ENCODE measurements at places on chromosomes 12 and 14.
A peak's percentile ranks its signal among the peaks of the same experiment; 100 is the strongest.

GRCh38 chr12:120737557-120738251 is 12.1 kb downstream of the ACADS start:
- no peak for DNase-seq
- H3K4me1 ChIP-seq, result no peaks in the 10 kb centered on the region
- no peak overlapping the region for H3K4me3 ChIP-seq
- H3K27me3 ChIP-seq, result no peaks in the 10 kb centered on the region
- peaks cover 9% of the 10 kb centered on the region for H3K36me3 ChIP-seq

- DNase-seq, result no peak
- no peaks in the 10 kb centered on the region for H3K36me3 ChIP-seq
- peaks cover 4% of the 10 kb centered on the region for H3K4me1 ChIP-seq
- no peak overlapping the region for H3K27ac ChIP-seq
- H3K4me3 ChIP-seq, result no peak overlapping the region
Observed at GRCh38 chr14:52907949-52908348, 42.9 kb downstream of the FERMT2 start.

DNA sequence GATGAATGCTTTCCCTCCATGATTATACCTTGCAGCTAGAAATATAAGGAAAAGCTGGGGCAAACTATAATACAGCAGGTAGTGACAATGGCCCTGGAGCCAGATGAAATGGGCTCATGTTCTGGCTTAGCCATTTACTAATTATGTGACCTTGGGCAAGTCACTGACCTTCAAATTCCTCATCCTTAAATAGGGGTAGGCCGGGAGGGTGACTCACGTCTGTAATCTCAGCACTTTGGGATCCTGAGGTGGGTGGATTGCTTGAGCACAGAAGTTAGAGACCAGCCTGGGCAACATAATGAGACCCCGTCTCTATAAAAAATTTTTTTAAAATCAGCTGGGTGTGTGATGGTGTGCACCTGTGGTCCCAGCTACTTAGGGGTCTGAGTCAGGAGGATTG is 155.4 kb downstream of the C12orf75 start:
- H3K27me3 ChIP-seq, result no peaks in the 10 kb centered on the region
- no peaks in the 10 kb centered on the region for H3K36me3 ChIP-seq
- no peak overlapping the region for H3K27ac ChIP-seq
- H3K4me3 ChIP-seq, result no peak overlapping the region

DNA sequence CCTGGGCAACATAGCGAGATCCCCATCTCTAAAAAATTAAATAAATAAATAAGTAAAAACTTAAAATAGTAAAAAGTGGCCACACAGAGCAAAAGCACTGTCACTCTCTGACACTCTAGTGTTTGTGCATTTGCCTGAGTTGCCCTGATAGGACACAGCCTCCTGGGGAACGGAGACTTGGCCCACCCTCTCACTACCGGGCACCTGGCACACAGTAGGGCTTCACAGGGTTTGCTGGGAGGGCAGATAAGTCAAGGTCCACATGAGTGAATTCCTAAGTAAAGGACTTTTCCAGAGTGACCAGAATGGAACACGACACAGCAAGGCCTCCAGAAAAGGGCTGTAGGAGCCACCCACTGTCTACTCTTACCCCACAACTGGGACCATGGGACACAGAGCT is 54.3 kb downstream of the SCARB1 start:
- peaks cover 53% of the 10 kb centered on the region for H3K36me3 ChIP-seq
- no peaks in the 10 kb centered on the region for H3K27me3 ChIP-seq
- H3K27ac ChIP-seq, result no peak overlapping the region
- DNase-seq, result no peak

- no peaks in the 10 kb centered on the region for H3K36me3 ChIP-seq
- DNase-seq, result no peak
- H3K27me3 ChIP-seq, result peaks cover 32% of the 10 kb centered on the region
- H3K4me3 ChIP-seq, result no peak overlapping the region
- H3K4me1 ChIP-seq, result no peaks in the 10 kb centered on the region
- no peak overlapping the region for H3K27ac ChIP-seq
Observed at GRCh38 chr12:103561174-103561573, 25.9 kb upstream of the STAB2 start.

- peak overlapping the region; percentile 57 for H3K27ac ChIP-seq
- H3K4me3 ChIP-seq, result peak overlapping the region; percentile 3
- H3K36me3 ChIP-seq, result peaks cover 13% of the 10 kb centered on the region
- DNase-seq, result no peak
- no peaks in the 10 kb centered on the region for H3K27me3 ChIP-seq
Observed at GRCh38 chr14:67586369-67586768, 13.7 kb downstream of the PIGH start.

GRCh38 chr14:58281969-58282368 is 16.4 kb upstream of the ARID4A start:
- peaks cover 23% of the 10 kb centered on the region for H3K4me1 ChIP-seq
- peak overlapping the region; percentile 96 for H3K27ac ChIP-seq
- H3K4me3 ChIP-seq, result peak overlapping the region; percentile 6
- DNase-seq, result no peak

- H3K27me3 ChIP-seq, result no peaks in the 10 kb centered on the region
- no peak overlapping the region for H3K4me3 ChIP-seq
- peaks cover 10% of the 10 kb centered on the region for H3K4me1 ChIP-seq
- DNase-seq, result no peak
Observed at GRCh38 chr14:65041434-65041915, 54.8 kb downstream of the FNTB start.

GRCh38 chr12:52082988-52083637 is 3.6 kb downstream of the SMIM41 start:
- H3K27ac ChIP-seq, result no peak overlapping the region
- H3K4me3 ChIP-seq, result no peak overlapping the region
- peaks cover 54% of the 10 kb centered on the region for H3K4me1 ChIP-seq
- H3K27me3 ChIP-seq, result peaks cover 9% of the 10 kb centered on the region

DNA sequence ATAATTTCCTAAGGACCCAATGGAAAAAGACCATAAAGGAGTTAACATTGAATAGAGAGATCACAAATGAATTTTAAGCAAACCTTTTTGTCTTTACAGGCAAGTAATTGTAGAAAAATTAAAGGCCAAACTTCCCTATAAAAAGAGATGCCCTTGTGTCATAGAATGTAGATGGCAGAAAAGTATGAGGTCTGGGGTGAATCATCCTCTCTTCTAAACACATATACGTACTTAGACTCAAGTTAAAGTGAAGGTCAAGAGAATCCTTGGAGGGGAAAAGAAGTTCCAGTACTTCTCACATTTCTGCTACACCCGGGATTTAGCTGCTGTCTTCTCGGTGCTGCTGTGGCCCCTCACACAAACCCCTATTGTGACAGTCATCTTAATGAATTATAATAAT is 116.2 kb upstream of the ARID2 start:
- no peaks in the 10 kb centered on the region for H3K4me1 ChIP-seq
- H3K4me3 ChIP-seq, result no peak overlapping the region
- no peaks in the 10 kb centered on the region for H3K36me3 ChIP-seq
- no peak overlapping the region for H3K27ac ChIP-seq

DNA sequence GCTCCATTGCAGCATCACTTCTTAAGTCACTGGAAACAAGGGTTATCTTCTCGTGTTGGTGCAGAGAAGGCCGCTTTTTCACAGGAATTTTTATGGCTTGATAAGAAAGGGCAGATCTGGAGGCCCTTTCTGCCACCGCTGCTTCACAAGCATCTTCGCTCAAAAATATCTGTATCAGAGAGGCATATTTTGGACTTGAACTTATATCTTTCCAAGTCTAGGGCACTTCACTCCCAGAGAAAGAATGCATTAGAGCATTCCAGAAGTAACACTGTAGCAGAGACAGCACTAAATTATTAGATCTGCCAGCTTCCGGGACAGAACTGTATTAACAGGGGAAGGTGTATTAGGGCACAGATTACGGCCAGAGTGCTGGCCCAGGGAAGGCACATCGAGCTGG is 151.7 kb upstream of the AMIGO2 start:
- DNase-seq, result no peak
- H3K27me3 ChIP-seq, result no peaks in the 10 kb centered on the region
- peaks cover 64% of the 10 kb centered on the region for H3K36me3 ChIP-seq
- H3K27ac ChIP-seq, result peak overlapping the region; percentile 75

- H3K4me3 ChIP-seq, result no peak overlapping the region
- peaks cover 11% of the 10 kb centered on the region for H3K36me3 ChIP-seq
- DNase-seq, result no peak
- H3K27me3 ChIP-seq, result no peaks in the 10 kb centered on the region
Observed at GRCh38 chr12:11904124-11904523, 166.6 kb upstream of the BCL2L14 start.

GRCh38 chr12:69339999-69340398 is 8.2 kb upstream of the LYZ start:
- no peak overlapping the region for H3K4me3 ChIP-seq
- no peak overlapping the region for H3K27ac ChIP-seq
- H3K4me1 ChIP-seq, result peaks cover 24% of the 10 kb centered on the region
- H3K36me3 ChIP-seq, result no peaks in the 10 kb centered on the region
- no peaks in the 10 kb centered on the region for H3K27me3 ChIP-seq

GRCh38 chr14:91830777-91831176 is 36.6 kb downstream of the TC2N start:
- no peak for DNase-seq
- peak overlapping the region; percentile 15 for H3K27ac ChIP-seq
- H3K4me1 ChIP-seq, result peaks cover 39% of the 10 kb centered on the region
- H3K36me3 ChIP-seq, result no peaks in the 10 kb centered on the region

GRCh38 chr14:61186341-61187195 is 94.6 kb downstream of the TMEM30B start:
- no peak overlapping the region for H3K4me3 ChIP-seq
- H3K4me1 ChIP-seq, result peaks cover 9% of the 10 kb centered on the region
- peaks cover 40% of the 10 kb centered on the region for H3K27me3 ChIP-seq
- no peak for DNase-seq
- no peaks in the 10 kb centered on the region for H3K36me3 ChIP-seq
- H3K27ac ChIP-seq, result no peak overlapping the region

DNA sequence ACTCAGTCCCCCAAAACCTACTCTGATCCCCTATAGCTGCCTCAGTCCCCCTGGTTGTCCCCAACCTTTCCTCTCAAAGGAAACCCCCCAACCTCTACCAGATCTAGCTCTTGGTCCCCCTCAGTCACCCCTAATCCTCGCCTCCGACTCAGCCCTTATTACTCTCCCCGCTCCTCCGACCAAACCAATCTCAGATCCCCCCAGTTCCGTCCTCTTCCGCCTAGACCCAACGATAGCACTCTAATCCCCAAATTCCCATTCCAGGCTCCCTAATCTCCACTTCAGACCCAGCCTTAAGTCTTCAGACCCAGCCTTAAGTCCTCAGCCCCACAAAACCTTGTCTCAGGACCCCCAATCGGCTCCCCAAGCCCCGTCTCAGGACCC is 612 bp downstream of the VPS37B start:
- DNase-seq, result no peak
- peaks cover 20% of the 10 kb centered on the region for H3K36me3 ChIP-seq
- H3K27ac ChIP-seq, result peak overlapping the region; percentile 94

- no peaks in the 10 kb centered on the region for H3K4me1 ChIP-seq
- H3K36me3 ChIP-seq, result no peaks in the 10 kb centered on the region
- no peak overlapping the region for H3K27ac ChIP-seq
- no peak overlapping the region for H3K4me3 ChIP-seq
- no peaks in the 10 kb centered on the region for H3K27me3 ChIP-seq
Observed at GRCh38 chr12:19778797-19779196, 339.5 kb downstream of the AEBP2 start.

GRCh38 chr14:31968107-31968810 is 108.8 kb upstream of the ARHGAP5 start:
- H3K4me1 ChIP-seq, result peaks cover 5% of the 10 kb centered on the region
- DNase-seq, result no peak
- H3K27ac ChIP-seq, result no peak overlapping the region
- H3K27me3 ChIP-seq, result no peaks in the 10 kb centered on the region

Data from stimulated activated naive B cell treated with anti-CD40 and anti-IgM and Interleukin-4, amounts not matched to agents 10 μg/mL and 1 μg/mL and 100 μg/mL, for 72 hours (primary cell).